ENCODE measurements at places on chromosomes 3 and 15.

DNA sequence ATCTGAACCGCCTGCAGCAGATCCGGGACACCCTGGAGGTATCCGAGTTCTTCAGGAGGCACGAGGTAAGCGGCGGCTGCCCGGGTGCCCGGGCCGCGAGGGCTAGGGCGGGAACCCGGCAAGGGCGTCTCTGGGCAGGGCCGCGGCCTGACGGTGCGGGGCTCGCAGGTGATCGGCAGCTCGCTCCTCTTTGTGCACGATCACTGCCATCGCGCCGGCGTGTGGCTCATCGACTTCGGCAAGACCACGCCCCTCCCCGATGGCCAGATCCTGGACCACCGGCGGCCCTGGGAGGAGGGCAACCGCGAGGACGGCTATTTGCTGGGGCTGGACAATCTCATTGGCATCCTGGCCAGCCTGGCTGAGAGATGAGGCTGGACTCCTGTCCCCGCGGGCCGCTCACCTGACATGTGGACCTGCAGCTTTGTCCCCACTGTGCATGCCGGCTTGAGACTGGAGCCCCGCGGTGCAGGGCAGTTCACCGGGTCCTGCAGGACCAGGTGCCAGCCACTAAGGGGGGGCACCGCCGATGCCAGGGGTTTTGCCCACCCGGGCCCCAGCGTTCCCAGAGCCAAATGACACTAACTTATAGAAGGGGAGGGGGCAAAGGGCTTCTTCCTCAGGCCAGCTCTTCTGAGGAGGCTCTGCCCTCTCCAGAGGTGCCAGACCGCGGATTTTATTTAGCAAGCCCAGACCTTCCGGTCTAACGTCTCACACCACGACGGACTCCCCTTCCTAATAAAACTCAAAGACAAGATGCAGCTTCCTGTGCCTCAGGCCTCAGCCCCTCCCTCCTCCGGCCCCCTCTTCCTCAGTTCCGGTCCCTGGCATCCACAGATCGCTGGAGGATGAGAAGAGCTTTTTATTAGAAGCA, 9.4 kb downstream of the ITPKA start:
- DNase-seq = no peak

GRCh38 chr15:82178061-82178460, 84.5 kb downstream of the EFL1 start:
- peak; percentile 50 for DNase-seq

DNA sequence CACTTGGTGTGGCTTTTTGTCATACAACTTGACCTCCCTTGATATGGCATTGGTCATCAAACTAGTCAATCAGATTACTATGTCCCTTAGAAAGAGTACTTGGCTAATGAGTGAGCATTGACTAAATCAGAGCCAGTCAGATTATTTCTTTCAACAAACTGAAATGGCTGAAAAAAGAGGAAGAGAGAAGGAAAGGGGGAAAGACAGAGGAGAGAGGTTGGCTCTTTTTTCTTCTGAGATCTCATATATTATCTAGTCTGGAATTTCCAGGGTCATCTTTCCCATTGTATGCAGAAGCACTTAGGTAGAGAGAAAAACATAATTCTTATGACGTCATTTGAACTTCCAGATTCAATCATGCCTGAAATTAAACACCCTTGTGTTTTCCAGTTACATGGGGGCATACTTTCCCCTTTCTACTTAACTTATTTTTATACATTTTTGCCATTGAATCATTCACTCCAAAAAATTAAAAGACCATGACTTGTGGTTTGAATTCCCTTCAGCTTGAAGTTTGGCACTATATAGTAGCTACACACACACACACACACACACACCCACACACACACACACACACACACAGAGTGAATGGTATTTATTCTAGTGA, 387.8 kb downstream of the LSAMP start:
- no peak for DNase-seq

DNA sequence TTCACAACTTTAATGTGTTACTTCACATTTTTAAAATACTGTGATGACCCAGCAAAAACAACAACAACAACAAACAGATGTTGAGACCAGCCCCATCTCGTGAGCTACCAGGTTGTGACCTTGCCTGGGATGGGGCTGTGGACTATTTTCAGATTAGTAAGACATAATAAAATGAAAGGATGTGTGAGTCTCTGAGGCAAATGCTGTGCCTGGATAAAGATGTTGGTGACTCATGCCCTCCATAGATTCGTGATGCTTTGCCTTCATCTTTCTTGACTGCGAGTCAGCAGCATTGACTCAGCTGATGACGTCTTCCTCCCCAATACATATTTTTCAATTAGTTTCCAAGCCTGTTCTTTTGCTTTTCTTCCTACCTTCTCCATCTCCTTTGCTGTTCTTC, 453.0 kb upstream of the CFAP20DC start:
- DNase-seq = no peak

GRCh38 chr3:12868039-12869034, 27.0 kb upstream of the RPL32 start:
- DNase-seq = peak; percentile 53

GRCh38 chr3:59186725-59187124, 136.9 kb upstream of the CFAP20DC start:
- DNase-seq = no peak

GRCh38 chr15:39330061-39330460, 250.8 kb upstream of the THBS1 start:
- DNase-seq = no peak

DNA sequence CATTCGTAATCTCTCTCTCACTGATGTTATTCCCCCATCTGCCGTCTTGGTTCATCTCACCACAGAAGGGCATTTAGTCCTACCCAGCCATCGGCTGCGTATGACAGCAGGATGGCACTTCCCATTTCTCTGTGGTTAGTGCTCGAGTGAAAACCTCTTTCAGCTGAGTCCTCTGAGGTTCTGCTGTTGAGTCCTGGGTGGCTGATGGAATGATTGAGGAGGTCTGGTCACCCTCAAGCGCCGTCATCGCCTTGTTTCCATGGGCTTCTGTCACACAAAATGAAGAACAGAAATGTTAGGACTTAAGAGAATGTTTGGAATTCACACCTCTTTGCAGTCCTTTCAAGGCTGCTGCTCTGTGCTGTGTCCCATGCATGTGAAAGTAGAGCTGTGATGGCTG, 9.4 kb upstream of the SACM1L start:
- DNase-seq = no peak
